ENCODE measurements at places on chromosomes 7 and 10.

DNA sequence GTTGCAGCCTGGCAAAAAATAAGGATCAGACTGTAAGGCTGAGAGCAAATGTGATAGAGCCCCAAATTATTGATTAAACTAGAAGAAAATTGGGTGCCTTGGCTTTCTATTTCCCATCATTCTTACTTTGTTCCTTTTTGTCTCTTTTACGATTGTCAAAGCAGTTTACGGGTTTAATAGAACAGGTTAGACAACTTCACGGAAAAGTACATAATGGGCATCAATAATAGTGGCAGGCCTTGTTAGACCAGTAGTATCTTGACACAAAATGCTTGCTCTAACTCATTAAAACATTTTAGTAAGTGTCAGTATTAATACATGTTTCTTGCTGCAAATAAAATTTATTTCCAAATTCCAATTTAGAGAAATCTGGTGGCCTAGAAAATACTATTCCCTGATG lies 14.5 kb upstream of the GGCT start:
- DNase-seq: no peak

DNA sequence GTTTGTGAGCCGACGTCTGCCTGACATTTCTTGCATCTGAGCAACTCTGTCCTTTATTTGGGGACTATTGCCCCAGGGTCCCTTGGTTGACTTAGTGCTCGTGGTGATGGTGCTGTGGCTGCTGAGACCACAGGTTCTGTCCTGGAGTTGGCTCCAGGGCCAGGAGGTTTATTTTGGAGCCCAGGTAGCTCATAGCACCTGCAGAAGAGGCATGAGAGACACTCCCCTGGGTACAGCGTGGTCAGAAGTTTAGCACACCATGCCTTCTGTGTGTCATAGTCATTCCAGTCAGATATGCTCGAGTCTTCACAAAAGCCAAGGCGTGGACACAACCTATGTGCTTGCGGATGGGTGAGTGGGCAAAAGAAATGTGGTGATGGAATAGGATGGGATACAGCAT lies 496.9 kb downstream of the TCERG1L start:
- no peak for DNase-seq

DNA sequence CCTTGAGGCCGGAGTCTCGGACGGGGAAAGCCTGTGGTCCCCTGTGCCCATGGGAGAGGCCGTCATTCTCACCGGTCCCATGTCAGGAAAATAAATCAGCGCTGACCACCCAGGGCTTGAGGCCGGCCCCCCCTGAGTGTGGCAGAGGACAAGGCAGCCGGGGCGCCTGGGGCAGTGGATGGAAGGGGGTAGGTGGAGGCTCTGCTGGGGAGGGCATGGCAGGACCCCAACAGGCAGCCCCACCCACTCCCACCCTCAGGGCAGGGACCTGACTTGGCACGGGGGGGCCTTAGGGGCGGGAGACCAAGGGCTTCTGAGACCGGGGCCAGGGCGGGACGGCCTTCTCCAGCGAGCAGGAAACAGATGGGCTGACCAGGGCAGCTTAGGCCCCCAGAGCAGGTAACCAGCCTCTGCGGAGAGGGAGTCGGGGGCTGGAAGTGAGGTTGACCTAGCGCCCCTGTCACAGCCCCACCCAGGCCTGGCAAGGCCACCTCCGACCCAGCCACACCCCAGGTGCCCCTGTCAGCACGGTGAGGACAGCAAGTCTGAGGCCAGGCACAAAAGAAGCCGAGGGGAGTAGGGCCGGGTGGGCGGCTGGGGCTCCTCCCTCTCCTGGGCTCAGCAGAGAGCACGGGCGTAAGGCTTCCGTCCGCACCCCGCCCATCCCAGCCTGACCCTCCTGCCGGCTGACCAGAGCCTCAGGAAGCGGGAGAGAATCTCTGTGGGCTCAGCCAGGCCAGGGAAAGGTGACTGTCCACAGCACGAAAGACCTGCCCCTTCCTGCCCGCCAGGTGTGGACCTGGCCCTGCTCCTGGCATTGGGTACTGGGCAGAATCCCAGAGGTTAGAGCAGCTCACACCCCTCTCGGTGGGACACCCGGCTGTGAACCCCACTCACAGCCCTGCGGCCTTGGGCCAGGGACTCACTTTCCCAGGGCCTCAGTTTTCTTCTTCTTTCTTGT lies 87.4 kb downstream of the FOXL3 start:
- no peak for DNase-seq

DNA sequence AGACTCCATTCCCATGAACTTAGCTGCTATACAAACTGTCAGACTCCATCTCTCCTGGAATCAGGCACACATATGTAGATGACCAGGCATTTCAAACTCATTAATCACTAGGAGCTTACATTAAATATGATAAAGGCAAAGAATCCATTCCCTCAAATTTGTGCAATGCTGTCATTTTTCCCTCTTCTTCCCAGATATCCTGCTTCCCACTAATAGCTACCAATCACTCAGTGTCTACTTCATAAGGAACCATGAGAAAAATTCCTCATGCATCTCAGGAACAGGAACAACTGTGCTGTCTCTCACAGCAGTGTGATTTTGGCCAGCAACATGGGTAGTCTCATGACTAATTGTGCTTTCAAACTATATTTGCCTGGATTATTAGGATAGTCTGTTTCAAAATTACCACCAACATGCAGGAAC lies 133.9 kb downstream of the DKK1 start:
- no peak for DNase-seq

- no peak for DNase-seq
These were observed 80.8 kb upstream of the PRSS1 start for GRCh38 chr7:142668495-142668894.

DNA sequence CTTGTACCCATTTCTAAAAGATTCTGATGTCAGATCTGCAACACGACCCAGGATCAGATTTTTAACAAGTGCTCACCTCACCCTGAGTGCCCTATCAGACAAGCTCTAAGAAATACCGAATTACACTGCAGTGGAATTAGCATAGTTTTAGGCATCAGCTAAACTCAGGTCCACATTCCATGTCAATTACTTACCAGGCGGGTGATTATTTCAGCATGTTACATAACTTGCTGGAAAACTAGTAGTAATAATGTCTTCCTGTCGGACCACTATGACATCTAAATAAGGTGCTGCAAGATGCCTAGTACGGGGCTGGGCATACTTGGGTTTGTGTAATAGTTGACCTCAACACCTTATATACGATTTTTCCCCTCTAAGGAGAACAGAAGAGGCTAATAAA lies 21.0 kb downstream of the TRIL start:
- DNase-seq: no peak

- DNase-seq: no peak
These were observed 178.9 kb downstream of the GRID1 start for GRCh38 chr10:86187499-86188239.

- no peak for DNase-seq
These were observed 73.3 kb upstream of the AGK start for GRCh38 chr7:141477865-141478264.

DNA sequence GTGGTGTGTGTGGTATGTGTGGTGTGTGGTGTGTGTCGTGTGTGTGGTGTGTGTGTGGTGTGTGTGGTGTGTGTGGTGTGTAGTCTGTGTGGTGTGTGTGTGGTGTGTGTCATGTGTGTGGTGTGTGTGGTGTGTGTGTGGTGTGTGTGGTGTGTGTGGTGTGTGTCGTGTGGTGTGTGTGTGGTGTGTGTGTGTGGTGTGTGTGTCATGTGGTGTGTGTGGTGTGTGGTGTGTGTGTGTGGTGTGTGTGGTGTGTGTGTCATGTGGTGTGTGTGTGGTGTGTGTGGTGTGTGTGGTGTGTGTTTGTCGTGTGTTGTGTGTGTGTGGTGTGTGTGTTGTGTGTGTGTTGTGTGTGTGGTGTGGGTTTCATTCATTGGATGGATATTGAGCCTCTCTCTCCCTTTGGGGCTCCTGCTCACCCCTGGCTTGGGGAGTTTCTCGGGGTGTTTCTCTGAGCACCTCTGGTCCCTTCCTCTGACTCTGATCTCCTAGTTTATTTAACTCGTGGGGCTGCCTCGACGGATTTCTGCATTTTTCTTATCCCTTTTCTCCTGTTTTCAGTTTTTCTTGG lies 145.8 kb downstream of the DNAJB6 start:
- no peak for DNase-seq

DNA sequence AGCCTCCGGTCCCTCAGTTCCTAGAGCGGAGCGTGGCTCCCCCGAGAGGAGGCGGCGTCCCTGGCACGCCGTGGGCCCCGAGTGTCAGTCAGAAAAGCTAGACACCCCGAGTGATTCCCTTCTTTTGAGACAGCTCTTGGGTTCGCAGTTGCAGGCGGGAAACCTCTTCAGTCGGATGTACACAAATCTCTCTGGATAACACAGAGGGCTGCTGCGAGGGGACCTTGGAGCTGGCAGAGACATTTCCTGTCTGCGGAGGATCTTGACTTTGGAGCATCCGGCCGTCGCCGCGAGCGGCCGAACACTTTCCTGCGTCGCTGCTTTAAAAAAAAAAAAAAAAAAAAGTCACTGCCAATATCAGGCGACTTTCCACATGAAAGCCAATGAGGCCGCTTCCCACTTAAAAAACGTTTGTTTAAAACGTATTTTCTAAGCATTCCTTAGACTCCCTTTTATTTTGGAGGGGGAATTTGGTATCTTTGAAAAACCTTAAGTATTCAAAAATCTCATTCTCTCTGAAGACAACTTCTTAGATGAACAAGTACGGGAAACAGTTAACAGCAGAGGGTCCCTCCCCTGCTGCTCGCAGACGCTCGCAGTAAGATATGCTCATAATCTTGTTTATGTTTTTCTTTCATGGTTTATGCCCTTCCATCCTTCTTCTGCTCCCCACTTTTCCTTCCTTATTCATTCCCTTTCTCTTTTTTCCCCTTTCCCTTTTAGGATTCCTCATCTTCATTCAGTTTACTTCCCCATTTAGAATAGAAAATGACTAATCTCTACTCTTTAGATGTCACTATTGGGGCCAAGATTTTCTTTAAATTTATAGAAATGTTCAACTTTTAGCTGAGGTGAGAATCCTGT lies 10.0 kb downstream of the HHEX start:
- DNase-seq: peak; percentile 49

GRCh38 chr10:52129410-52130178 lies 184.5 kb upstream of the DKK1 start:
- DNase-seq: no peak

DNA sequence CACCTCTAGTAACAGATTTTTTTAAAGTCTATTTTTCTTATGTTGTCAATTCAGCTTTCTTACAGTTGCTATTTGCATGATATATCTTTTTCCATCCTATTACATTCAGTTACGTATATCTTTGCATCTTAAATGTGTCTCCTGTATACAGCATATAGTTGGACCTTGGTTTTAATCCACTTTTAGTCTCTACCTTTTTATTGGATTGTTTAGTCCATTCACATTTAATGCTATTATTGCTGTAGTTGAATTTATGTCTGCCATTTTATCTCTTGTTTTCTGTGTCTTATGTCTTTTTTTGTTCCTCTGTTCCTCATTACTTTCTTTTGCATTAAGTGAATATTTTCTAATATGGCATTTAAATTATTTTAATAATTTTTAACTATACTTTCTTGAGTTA lies 100.6 kb downstream of the EEPD1 start:
- no peak for DNase-seq

DNA sequence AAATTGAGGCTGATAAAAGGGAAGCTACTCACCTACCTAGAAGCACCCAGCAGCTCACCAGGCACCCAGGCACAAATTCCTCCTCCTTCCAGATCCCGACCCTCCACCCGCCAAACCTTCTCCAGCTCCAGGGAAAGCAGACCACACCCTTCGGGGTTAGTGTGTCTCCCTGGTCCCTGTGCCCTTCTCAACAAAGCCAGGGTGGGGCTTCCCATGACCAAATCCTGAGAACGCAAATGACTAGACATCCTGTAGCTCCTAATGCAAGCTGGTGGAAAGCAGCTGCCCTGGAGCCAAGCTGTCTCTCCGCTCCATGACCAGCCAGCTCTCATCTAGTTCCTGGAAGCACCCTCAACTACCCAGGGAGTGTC lies 4.4 kb downstream of the TBX20 start:
- DNase-seq: no peak

- DNase-seq: no peak
These were observed 553 bp downstream of the TSPAN15 start for GRCh38 chr10:69451784-69452251.

GRCh38 chr10:84256510-84257342 lies 11.9 kb downstream of the RGR start:
- DNase-seq: no peak

DNA sequence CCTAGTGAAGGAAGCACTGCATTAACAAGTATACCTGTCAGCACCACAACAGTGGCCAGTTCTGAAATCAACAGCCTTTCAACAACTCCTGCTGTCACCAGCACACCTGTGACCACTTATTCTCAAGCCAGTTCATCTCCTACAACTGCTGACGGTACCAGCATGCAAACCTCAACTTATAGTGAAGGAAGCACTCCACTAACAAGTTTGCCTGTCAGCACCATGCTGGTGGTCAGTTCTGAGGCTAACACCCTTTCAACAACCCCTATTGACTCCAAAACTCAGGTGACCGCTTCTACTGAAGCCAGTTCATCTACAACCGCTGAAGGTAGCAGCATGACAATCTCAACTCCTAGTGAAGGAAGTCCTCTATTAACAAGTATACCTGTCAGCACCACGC lies 16.1 kb downstream of the MUC17 start:
- DNase-seq: no peak

DNA sequence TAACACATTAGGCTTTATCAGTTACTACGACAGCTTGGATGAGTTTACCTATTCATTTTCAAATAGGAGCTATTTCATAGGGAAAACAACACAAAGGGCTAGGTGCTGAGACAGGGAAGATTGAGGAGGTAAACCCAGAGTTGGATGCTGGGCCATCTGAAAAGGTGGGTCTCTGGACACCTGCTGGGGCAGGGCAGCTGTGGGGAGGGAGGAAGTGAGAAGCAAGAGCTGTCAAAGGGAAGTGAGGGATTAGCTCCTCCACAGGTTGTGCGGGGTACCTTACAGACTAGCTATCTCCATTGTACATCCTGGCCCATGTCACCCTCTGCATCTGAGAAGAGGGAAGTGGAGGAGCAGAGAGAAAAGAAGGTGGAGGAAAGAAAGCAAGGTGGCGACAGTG lies 48.9 kb downstream of the BLNK start:
- DNase-seq: no peak

- no peak for DNase-seq
These were observed 26.1 kb downstream of the NOM1 start for GRCh38 chr7:156975620-156976019.

DNA sequence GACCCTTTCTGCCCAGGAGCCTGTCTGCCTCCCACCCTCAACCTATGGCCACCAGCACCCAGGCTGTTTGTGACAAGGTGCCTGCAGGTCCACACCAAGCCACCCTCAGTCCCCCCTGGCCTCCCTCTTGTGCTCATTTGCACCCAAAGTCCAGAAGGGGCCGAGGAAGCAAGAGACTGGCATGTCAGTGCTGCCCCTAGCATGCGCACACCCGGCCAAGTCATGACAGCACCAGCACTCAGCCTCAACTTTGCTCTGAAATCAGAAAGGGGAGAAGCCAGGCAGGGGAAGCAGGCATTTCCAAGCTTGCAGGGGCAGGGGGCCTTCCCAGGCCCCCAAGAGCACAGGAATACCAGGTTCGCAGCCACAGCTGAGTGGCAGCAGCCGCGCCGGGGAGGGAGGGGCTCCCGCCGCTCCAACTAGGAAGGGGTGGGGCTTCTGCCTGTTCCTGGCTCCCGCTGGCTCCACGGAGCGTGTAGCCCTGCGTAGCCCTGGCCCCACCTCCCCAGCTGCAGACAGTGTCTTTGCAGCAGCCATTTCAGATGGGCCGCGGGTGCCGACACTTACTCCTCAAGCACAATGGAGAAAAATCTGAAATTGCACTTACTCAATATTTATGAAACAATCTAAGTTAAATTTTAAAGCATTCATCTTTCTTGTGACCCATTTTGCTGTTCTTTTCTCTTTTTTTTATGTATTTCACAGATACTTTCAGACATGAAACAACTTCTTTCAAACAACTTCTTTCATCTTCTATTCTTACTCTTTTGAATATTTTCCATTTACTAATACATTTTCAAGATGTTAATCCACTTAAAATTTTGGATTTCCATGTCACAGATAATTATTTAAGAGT lies 54.9 kb upstream of the ABCB5 start:
- DNase-seq: no peak

Data from AML-193 (cell line).